ENCODE measurements at places on chromosomes 7 and 10.

GRCh38 chr7:98785929-98786571, 83.8 kb downstream of the TMEM130 start:
- H3K27ac ChIP-seq = no peak overlapping the region
- no peaks in the 10 kb centered on the region for H3K4me1 ChIP-seq
- no peaks in the 10 kb centered on the region for H3K36me3 ChIP-seq
- H3K4me3 ChIP-seq = no peak overlapping the region

DNA sequence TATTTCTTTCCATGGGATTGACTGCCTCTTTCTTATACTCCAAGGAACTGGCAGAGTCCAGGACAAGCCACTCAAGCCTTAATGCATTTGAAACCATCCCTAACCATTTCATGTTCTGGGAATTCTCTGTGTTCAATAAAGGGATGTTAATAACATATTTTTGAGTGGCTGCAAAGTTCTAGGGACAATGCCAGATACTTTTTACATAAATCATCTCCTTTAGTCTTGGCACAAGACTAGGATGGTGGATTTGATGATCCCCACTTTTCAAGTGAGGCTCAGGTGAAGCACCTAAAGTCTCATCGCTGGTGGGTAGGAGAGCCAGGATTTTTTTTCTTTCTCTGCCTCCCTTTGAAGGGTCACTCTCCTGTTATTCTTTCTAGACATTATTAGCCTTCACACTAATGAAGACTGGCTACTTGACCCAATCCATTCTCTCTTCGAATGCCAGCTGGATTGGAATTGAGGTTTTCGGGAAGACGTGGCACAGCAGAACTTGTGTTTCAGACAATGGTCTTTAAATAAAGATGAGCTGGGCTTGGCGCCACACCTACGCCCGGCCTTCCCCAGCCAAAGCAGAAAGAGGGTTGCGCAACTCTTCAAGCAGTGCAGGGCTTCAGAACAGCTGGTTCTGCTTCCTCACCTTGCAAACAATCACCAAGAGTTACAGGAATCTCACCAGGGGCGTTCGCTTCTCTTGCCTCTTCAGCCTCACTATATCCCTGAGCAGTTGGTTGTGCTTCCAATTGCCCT, 73.8 kb upstream of the BMPER start:
- H3K4me3 ChIP-seq = no peak overlapping the region
- DNase-seq = peak; percentile 13
- no peaks in the 10 kb centered on the region for H3K27me3 ChIP-seq
- H3K4me1 ChIP-seq = no peaks in the 10 kb centered on the region

DNA sequence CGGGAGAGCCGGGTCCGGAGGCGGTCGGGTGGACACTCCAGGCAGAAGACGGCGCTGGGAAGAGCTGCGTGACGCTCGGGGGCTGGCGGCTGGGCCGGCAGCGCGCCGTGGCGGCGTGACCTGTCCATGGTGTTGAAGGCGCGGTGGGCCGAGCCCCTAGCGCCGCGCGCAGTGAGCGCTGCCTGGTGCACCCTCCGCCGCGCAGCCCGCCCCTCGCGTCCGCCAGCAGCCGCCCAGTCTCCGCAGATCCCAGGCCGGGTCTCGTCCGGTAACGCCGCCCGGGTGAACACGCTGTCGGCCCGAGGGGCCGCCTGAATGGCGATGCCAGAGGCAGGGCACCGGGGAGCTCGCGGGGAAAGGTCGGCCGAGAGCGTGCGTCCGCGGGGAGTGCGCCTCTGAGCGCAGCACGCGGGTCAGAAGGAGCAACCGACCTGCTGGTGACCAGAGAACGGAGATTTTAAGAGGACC, 657 bp upstream of the TMEM178B start:
- peaks cover 30% of the 10 kb centered on the region for H3K4me1 ChIP-seq
- H3K4me3 ChIP-seq = peak overlapping the region; percentile 63
- no peaks in the 10 kb centered on the region for H3K36me3 ChIP-seq
- peak; percentile 81 for DNase-seq
- H3K27ac ChIP-seq = peak overlapping the region; percentile 70
- peaks cover 86% of the 10 kb centered on the region for H3K27me3 ChIP-seq

- no peak overlapping the region for H3K4me3 ChIP-seq
- H3K27ac ChIP-seq = peak overlapping the region; percentile 58
- H3K36me3 ChIP-seq = no peaks in the 10 kb centered on the region
- no peaks in the 10 kb centered on the region for H3K27me3 ChIP-seq
- no peak for DNase-seq
Observed at GRCh38 chr10:80458263-80458625, 4.1 kb downstream of the TSPAN14 start.

- H3K27me3 ChIP-seq = no peaks in the 10 kb centered on the region
- H3K27ac ChIP-seq = peak overlapping the region; percentile 45
- peaks cover 39% of the 10 kb centered on the region for H3K4me1 ChIP-seq
- H3K36me3 ChIP-seq = peaks cover 43% of the 10 kb centered on the region
Observed at GRCh38 chr7:100803398-100804161, 23.7 kb downstream of the EPHB4 start.

- H3K36me3 ChIP-seq = no peaks in the 10 kb centered on the region
- peak; percentile 46 for DNase-seq
- H3K27me3 ChIP-seq = no peaks in the 10 kb centered on the region
Observed at GRCh38 chr10:29039677-29040189, 249.1 kb upstream of the LYZL1 start.

GRCh38 chr10:77325233-77325537, 312.4 kb downstream of the KCNMA1 start:
- H3K4me1 ChIP-seq = no peaks in the 10 kb centered on the region
- DNase-seq = peak; percentile 48
- no peaks in the 10 kb centered on the region for H3K27me3 ChIP-seq
- no peaks in the 10 kb centered on the region for H3K36me3 ChIP-seq
- no peak overlapping the region for H3K27ac ChIP-seq

DNA sequence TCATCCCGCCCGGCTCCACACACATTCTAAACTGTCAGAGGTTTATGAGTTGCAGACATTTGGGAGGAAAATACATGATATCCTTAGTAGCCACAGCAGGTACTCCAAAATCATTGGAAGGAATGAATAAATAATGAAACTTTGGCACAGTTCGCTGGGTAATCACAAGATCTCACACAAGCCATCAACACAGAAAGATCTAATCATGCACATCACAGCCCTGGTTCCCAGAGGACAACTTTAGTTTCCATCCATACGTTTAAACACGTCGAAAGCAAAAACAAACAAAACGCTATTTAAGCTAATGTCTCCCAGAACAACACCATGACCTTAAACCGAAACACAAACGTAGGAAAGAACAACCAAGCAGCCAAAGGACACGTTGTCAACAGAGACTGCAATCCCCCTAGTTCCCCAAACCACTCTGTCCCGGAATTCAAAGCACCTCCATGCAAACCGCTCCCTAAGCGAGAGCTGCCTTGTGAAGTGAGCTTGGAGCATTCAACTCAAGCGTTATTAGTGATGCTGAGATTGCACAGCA, 12.3 kb downstream of the SVIL start:
- peak; percentile 9 for DNase-seq
- H3K27me3 ChIP-seq = no peaks in the 10 kb centered on the region
- no peaks in the 10 kb centered on the region for H3K36me3 ChIP-seq
- no peak overlapping the region for H3K4me3 ChIP-seq
- H3K27ac ChIP-seq = peak overlapping the region; percentile 48

DNA sequence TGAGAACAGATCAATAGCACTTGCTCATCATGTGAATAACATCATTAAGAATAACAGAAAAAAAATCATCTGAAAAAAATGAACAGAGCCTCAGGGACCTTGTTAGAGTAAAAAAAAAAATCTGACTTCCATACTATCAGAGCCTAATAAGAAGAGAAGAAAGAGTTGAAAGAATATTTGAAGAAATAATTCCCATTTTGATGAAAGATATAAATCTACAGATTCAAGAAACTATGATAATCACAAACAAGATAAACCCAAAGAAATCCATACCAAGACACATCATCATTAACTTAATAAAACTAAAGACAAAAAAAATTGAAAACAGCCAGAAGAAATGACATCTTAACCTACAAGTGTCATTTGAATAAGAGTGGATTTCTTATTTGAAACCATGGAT, 134.4 kb downstream of the BMS1 start:
- DNase-seq = no peak
- no peaks in the 10 kb centered on the region for H3K36me3 ChIP-seq
- H3K4me1 ChIP-seq = no peaks in the 10 kb centered on the region
- H3K4me3 ChIP-seq = no peak overlapping the region
- H3K27me3 ChIP-seq = no peaks in the 10 kb centered on the region

DNA sequence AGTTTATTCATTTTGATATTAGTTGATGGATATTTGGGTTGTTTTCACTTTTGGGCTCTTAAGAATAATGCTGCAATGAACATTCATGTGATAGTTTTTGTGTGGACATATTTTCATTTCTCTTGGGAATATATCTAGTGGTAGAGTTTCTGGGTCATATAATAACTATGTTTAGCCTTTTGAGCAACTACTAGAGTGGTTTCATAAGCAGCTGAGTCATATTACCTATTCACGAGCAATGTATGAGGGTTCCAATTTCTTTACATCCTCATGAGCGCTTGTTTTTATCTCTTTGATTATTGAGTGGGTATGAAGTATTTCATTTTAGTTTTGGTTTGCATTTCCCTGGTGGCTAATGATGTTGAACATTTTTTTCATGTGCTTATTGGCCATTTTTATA, 182.6 kb downstream of the PON1 start:
- no peaks in the 10 kb centered on the region for H3K4me1 ChIP-seq
- DNase-seq = no peak
- H3K4me3 ChIP-seq = no peak overlapping the region
- H3K27ac ChIP-seq = no peak overlapping the region
- no peaks in the 10 kb centered on the region for H3K27me3 ChIP-seq

DNA sequence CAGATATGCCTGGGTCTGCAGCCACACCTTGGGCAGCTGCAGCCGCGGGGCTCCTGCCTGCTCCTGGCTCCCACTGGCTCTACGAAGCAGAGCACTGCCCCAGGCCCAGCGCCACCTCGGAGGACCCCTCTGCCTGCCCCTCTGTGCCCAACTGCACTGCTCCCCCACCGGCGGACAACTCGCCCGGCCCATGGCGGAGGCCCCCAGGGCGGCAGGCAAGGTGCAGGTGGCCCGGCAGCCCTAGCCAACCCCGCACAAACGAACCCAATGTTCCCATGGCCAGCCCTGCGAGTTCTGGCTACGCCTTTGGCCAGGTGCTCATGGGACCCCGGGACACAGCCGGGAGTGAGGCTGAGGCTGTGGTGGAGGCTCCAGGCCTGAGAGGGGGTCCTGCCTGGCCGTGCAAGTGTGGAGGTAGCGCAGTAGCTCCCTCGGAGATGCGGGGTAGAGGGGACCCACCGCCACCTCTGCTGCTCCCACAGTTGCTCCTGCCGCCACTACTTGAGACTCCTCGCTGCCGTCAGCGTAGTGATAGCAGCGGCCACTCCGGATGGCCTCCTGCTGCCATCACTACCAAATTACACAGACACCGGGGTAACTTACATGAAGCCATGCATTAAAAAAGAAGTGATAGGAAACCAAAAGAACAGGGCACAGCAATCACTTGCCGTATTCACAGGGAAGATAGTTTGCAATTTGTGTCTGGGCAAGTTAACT, 97.3 kb upstream of the SP4 start:
- H3K4me1 ChIP-seq = no peaks in the 10 kb centered on the region
- H3K36me3 ChIP-seq = no peaks in the 10 kb centered on the region

GRCh38 chr10:103493916-103494877, 692 bp downstream of the NEURL1 start:
- no peak overlapping the region for H3K27ac ChIP-seq
- DNase-seq = no peak
- no peaks in the 10 kb centered on the region for H3K36me3 ChIP-seq
- H3K4me1 ChIP-seq = peaks cover 17% of the 10 kb centered on the region
- peaks cover 53% of the 10 kb centered on the region for H3K27me3 ChIP-seq

- H3K4me3 ChIP-seq = no peak overlapping the region
- no peak overlapping the region for H3K27ac ChIP-seq
- no peaks in the 10 kb centered on the region for H3K4me1 ChIP-seq
- H3K27me3 ChIP-seq = no peaks in the 10 kb centered on the region
- DNase-seq = no peak
Observed at GRCh38 chr10:10403762-10404161, 613.9 kb upstream of the CELF2 start.

DNA sequence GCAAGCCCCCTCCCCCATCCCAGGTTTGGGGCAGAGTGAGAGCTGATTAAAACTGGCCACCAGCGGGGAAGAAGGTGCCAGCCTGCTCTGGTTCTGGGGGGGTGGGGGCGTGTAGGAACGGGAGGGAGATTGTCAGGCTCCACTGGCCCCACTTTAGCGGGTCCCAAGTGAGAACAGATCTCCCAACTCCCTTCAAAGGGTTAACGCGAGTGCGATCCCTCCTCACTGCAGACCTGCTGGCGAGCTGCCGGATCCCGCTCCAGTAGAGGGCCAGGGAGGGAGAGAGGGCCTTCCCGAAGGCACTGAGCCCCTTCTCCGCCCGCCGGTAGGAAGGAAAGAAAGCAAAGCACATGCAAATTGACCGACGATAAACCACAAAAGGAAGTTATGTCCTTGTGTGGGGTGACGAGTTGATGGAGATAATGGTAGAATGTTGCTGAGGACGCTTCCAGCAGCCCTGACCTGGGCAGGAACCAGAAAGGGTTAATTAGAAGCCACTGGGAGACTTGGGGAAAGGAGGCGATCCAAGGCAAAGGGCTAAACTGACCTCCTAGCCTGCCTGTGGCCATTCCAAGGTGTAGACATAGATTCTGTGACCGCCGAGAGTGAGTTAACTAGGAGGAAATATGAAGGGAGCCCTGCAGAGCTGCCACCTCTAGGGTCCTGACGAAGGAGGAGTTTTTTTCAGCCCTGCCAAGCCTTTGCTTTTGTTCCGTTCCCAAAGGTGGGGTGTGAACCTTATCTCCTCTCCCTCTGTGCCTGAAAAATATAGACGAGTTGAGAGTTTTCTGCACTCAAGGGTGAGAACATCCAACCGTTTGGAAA, 1.5 kb downstream of the NRG3 start:
- no peak overlapping the region for H3K27ac ChIP-seq

GRCh38 chr10:4708123-4708759, 117.8 kb upstream of the AKR1E2 start:
- H3K36me3 ChIP-seq = no peaks in the 10 kb centered on the region
- no peak overlapping the region for H3K4me3 ChIP-seq
- no peak overlapping the region for H3K27ac ChIP-seq
- peaks cover 6% of the 10 kb centered on the region for H3K4me1 ChIP-seq
- H3K27me3 ChIP-seq = no peaks in the 10 kb centered on the region
- no peak for DNase-seq

GRCh38 chr10:103197174-103197573, 4.1 kb upstream of the NT5C2 start:
- H3K4me3 ChIP-seq = no peak overlapping the region
- H3K36me3 ChIP-seq = no peaks in the 10 kb centered on the region
- no peaks in the 10 kb centered on the region for H3K27me3 ChIP-seq

DNA sequence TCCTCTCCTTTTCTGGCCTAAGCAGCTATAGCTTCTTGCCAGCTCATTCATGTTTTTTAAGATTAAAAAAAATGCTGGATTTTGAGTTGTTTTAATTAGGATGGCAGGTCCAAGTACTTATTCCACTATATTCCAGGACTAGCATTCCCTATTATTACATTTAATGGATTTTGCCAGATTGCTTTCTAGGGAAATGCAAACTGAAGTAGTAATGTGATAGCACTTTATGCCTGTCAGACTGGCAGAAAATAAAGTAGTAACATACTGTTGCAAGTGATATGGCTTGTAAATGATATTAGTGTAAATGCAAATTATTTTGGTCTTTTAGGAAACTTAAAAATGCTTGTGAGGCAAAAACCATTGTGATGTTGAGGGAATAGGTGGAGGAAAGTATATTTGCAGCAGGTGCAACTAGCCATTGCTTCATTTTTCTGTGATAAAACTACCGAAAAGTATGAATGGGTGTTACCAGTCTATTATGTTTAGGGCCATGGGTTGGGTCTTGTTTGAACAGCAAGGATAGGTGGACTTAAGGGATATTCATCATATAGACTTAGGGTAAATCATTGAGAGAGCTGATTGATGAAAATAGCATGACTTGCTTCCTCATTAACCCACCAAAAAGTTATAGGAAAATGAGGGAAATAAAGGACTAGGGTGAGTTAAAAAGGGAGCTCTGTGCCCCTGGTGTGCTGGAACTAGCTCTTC, 19.9 kb downstream of the ZNRF2 start:
- H3K4me1 ChIP-seq = peaks cover 11% of the 10 kb centered on the region
- no peaks in the 10 kb centered on the region for H3K36me3 ChIP-seq
